ENCODE measurements at places on chromosomes 16 and 17. TPM values are rescaled to one million over a fixed set of nuclear protein-coding genes. Genes with fewer than 3 reads are reported as not detected.
A peak's percentile ranks its signal among the peaks of the same experiment; 100 is the strongest.

- no peak overlapping the region for H3K27ac ChIP-seq
- no peaks in the 10 kb centered on the region for H3K4me1 ChIP-seq
- H3K27me3 ChIP-seq, result no peaks in the 10 kb centered on the region
These were observed 15.0 kb upstream of the KDM6B start for GRCh38 chr17:7818746-7819645.

ATP1B2 gene
- 1.1 TPM for total RNA-seq

GRCh38 chr16:15782573-15783365 lies 74.1 kb downstream of the MYH11 start:
- no peaks in the 10 kb centered on the region for H3K36me3 ChIP-seq
- H3K27me3 ChIP-seq, result no peaks in the 10 kb centered on the region
- DNase-seq, result no peak
- no peak overlapping the region for H3K4me3 ChIP-seq

KRTAP3-2 gene
- total RNA-seq, result not detected

- no peaks in the 10 kb centered on the region for H3K27me3 ChIP-seq
- no peak for DNase-seq
- H3K36me3 ChIP-seq, result no peaks in the 10 kb centered on the region
- peaks cover 8% of the 10 kb centered on the region for H3K4me1 ChIP-seq
- no peak overlapping the region for H3K4me3 ChIP-seq
- H3K27ac ChIP-seq, result no peak overlapping the region
These were observed 1.4 kb upstream of the TTLL6 start for GRCh38 chr17:48818361-48818841.

GRCh38 chr17:61400066-61400716 lies 548 bp downstream of the TBX2 start:
- no peak for DNase-seq
- peak overlapping the region; percentile 27 for H3K27ac ChIP-seq
- H3K27me3 ChIP-seq, result peaks cover 4% of the 10 kb centered on the region
- H3K4me3 ChIP-seq, result peak overlapping the region; percentile 87

- peak overlapping the region; percentile 65 for H3K27ac ChIP-seq
- H3K27me3 ChIP-seq, result no peaks in the 10 kb centered on the region
- no peak for DNase-seq
- H3K4me1 ChIP-seq, result peaks cover 23% of the 10 kb centered on the region
- peaks cover 19% of the 10 kb centered on the region for H3K36me3 ChIP-seq
- peak overlapping the region; percentile 89 for H3K4me3 ChIP-seq
These were observed 825 bp downstream of the HEATR6 start for GRCh38 chr17:60077672-60078519.

SGF29 gene
- total RNA-seq, result 17.8 TPM

RNF43 gene
- total RNA-seq, result 32.9 TPM

DNA sequence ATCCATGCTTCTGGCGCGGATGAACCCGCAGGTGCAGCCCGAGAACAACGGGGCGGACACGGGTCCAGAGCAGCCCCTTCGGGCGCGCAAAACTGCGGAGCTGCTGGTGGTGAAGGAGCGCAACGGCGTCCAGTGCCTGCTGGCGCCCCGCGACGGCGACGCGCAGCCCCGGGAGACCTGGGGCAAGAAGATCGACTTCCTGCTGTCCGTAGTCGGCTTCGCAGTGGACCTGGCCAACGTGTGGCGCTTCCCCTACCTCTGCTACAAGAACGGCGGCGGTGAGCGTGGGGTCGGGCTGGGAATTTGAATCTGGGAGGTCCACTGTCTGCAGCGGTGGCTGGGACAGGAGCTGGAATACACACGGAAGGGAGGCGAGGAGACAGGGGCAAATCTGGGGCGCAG lies 904 bp downstream of the SLC6A2 start:
- DNase-seq, result no peak
- H3K27ac ChIP-seq, result no peak overlapping the region
- H3K36me3 ChIP-seq, result no peaks in the 10 kb centered on the region
- peaks cover 81% of the 10 kb centered on the region for H3K27me3 ChIP-seq
- peaks cover 3% of the 10 kb centered on the region for H3K4me1 ChIP-seq
- H3K4me3 ChIP-seq, result no peak overlapping the region

GRCh38 chr17:19311016-19311415 lies 51.5 kb downstream of the B9D1 start:
- H3K4me3 ChIP-seq, result no peak overlapping the region
- H3K27ac ChIP-seq, result peak overlapping the region; percentile 61
- no peak for DNase-seq
- peaks cover 10% of the 10 kb centered on the region for H3K4me1 ChIP-seq
- H3K27me3 ChIP-seq, result no peaks in the 10 kb centered on the region
- H3K36me3 ChIP-seq, result peaks cover 31% of the 10 kb centered on the region

DNA sequence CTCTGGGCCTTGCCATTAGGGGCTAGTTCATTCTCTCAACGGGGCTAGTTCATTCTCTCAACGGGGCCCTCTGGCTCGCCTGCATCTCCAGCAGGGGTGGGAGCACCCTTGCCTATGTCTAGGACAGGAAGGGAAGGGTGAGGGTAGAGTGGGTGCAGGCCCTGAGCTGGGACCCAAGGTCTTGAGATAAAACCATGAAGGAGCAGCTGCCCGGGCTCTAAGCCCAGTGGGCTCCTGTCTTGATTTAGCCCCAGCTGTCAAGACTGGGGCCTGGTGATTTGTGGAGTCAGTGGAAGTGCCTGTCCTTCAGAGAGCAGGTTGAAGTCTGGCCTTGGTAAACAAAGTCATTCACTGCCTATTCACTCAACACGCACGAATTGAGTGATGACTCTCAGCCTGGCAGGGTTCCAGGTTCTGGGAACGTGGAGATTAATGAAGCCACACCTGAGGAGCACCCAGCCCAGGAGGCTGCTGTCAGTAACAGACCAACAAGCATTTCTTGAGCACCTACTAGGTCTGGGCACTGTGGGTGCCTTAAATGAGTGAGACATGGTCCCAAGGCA lies 35.4 kb downstream of the WNT3 start:
- no peak overlapping the region for H3K4me3 ChIP-seq
- no peak overlapping the region for H3K27ac ChIP-seq
- no peaks in the 10 kb centered on the region for H3K4me1 ChIP-seq
- H3K36me3 ChIP-seq, result no peaks in the 10 kb centered on the region

DNA sequence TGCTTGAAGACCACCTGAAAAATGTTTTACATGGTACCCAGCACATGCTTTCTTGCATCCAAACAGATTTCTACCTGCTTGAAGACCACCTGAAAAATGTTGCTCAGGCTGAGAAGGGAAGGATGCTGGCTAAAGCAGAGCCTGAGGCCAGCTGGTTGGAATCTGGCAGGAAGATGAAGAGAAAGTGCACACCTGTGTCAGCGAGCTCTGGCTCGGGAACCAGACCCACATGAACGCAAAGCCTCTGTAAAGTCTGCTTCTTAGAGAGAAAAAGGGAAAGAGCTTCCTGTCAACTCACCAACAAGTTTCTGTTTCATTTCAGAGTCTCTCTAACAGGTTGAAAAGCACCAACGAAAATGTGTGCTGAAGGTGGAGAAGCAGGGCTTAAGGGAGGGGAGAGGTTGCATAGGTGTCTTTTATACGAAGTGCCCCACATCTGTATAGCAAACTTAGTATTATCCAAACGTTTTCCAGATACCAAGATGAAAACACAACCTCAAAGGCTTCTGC lies 226.0 kb downstream of the TOX3 start:
- DNase-seq, result no peak
- H3K4me3 ChIP-seq, result no peak overlapping the region
- no peaks in the 10 kb centered on the region for H3K27me3 ChIP-seq
- H3K36me3 ChIP-seq, result no peaks in the 10 kb centered on the region

KLHL10 gene
- not detected for total RNA-seq

DNA sequence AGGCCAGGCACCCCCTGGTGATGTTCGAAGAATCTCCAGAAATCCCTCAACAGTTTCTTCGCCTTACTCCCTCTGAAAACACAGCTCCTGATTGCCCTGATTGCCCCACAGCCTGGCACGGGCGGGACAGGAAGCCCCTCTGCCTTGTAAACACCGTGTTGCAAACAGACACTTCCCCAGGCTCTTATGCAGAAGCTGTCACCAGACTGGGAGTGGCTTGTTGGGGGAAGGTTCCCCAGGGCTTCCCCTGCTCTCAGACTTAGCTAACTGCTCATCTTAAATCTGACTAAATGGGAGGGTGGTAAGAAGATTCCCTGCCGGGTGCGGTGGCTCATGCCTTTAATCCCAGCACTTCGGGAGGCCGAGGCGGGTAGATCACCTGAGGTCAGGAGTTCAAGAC lies 11.2 kb downstream of the PIK3R5 start:
- H3K36me3 ChIP-seq, result no peaks in the 10 kb centered on the region
- DNase-seq, result peak; percentile 29
- no peak overlapping the region for H3K4me3 ChIP-seq
- H3K27me3 ChIP-seq, result no peaks in the 10 kb centered on the region
- H3K4me1 ChIP-seq, result peaks cover 4% of the 10 kb centered on the region

GRCh38 chr17:82828875-82829487 lies 10.8 kb downstream of the ZNF750 start:
- no peaks in the 10 kb centered on the region for H3K27me3 ChIP-seq
- H3K36me3 ChIP-seq, result peaks cover 14% of the 10 kb centered on the region
- H3K4me1 ChIP-seq, result no peaks in the 10 kb centered on the region
- no peak for DNase-seq

DNA sequence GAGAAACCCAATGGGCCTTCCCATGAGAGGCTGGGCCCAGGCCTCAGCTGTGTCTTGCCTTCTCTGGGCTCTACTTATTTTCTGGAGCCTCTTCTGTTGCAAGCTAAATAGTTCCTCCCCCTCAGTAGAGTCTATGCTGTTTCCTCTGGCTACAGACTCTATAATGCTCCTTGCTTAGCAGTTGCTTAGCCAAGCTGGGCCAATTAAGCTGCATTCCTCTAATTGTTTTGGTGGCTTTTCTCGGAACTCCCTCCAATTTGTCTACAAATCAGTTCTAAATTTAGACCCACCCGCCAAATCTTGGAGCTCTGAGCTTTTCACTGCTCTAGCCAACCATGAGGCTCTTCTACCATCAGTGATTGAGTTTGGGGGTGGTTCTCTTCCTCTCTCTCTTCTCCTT lies 302.7 kb upstream of the ASIC2 start:
- DNase-seq, result no peak
- H3K4me3 ChIP-seq, result no peak overlapping the region
- H3K4me1 ChIP-seq, result no peaks in the 10 kb centered on the region
- H3K36me3 ChIP-seq, result no peaks in the 10 kb centered on the region

C16orf54 gene
- 3.1 TPM for total RNA-seq

- H3K36me3 ChIP-seq, result no peaks in the 10 kb centered on the region
- no peak overlapping the region for H3K27ac ChIP-seq
- no peak for DNase-seq
- H3K4me3 ChIP-seq, result no peak overlapping the region
- no peaks in the 10 kb centered on the region for H3K27me3 ChIP-seq
These were observed 126.9 kb downstream of the MRTFB start for GRCh38 chr16:14198012-14198411.

FBXW10 gene
- 0.58 TPM for total RNA-seq

USP43 gene
- 9.8 TPM for total RNA-seq

GRCh38 chr17:78789149-78789662 lies 7.1 kb upstream of the CYTH1 start:
- DNase-seq, result no peak
- peaks cover 8% of the 10 kb centered on the region for H3K36me3 ChIP-seq
- H3K27ac ChIP-seq, result no peak overlapping the region
- peaks cover 30% of the 10 kb centered on the region for H3K4me1 ChIP-seq
- H3K27me3 ChIP-seq, result no peaks in the 10 kb centered on the region

GRCh38 chr16:27326738-27327585 lies 13.2 kb downstream of the IL4R start:
- no peaks in the 10 kb centered on the region for H3K27me3 ChIP-seq
- H3K4me3 ChIP-seq, result no peak overlapping the region
- H3K4me1 ChIP-seq, result peaks cover 39% of the 10 kb centered on the region
- H3K36me3 ChIP-seq, result no peaks in the 10 kb centered on the region
- peak overlapping the region; percentile 69 for H3K27ac ChIP-seq

DNA sequence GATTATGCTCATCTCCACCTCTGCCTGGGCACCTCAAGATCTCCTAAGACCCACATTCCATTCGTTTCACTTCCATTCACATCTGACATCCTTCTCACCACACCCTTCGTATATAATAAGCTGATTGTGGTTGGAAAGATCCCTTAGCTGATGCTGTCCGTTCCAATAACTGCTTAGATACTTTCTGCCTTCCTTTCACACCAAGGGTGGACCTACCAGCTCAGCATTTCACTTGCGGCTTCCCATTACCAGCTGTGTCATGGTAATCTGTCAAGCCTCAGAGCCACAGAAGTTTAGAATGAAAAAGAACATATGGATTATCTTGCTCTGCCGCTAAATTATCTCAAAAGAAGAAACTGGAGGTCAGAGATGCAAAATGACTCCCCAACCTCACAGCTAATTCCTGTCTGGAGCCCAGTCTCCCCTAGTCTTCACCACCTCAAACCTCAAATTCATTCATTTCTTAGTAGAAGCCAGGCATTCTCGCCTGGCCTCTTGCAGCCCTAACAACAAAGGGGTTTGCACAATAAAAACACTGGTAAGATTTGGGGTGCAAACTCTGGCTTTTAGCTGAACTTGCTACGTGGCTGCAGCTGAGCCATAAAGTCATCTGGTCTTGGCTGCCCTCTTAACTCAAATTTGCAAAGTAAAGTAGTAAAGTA lies 182.8 kb upstream of the HS3ST3A1 start:
- DNase-seq, result peak; percentile 82
- H3K27ac ChIP-seq, result no peak overlapping the region
- H3K27me3 ChIP-seq, result no peaks in the 10 kb centered on the region
- no peaks in the 10 kb centered on the region for H3K36me3 ChIP-seq
- no peaks in the 10 kb centered on the region for H3K4me1 ChIP-seq

GRCh38 chr16:77943801-77944200 lies 78.5 kb upstream of the CLEC3A start:
- H3K4me1 ChIP-seq, result no peaks in the 10 kb centered on the region
- DNase-seq, result no peak
- H3K27ac ChIP-seq, result no peak overlapping the region
- no peaks in the 10 kb centered on the region for H3K36me3 ChIP-seq

CCL16 gene
- 0.18 TPM for total RNA-seq

GRCh38 chr17:11302401-11303186 lies 61.6 kb downstream of the SHISA6 start:
- no peak overlapping the region for H3K4me3 ChIP-seq
- no peak for DNase-seq
- H3K27ac ChIP-seq, result no peak overlapping the region
- H3K4me1 ChIP-seq, result no peaks in the 10 kb centered on the region

SIAH1 gene
- total RNA-seq, result 53.2 TPM

SULT1A1 gene
- 37.3 TPM for total RNA-seq

SCGB1C2 gene
- not detected for total RNA-seq

PIK3R6 gene
- 3.0 TPM for total RNA-seq

DNA sequence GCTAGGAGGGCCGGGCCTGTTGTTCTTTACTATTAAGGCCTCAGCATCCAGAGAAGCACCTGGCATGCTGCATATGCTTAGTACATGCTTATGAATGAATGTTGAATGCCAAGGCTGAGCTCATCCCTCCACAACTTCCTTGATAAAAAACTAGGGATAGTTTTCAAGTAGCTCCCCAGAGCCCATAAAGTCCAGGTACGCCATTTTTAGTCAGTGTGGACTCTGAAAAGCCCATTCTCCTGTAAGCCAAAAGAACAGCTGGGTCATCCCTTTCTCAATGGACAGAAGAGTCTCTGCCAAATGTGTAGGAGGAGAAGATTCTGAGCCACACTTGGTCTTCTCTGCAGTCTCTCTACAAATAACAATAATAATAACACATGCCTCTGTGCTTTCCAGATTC lies 8.9 kb upstream of the ITGB3 start:
- DNase-seq, result no peak
- H3K27ac ChIP-seq, result no peak overlapping the region
- no peaks in the 10 kb centered on the region for H3K27me3 ChIP-seq
- H3K36me3 ChIP-seq, result no peaks in the 10 kb centered on the region

GRCh38 chr16:391885-392335 lies 5.1 kb upstream of the NME4 start:
- no peaks in the 10 kb centered on the region for H3K4me1 ChIP-seq
- no peak overlapping the region for H3K27ac ChIP-seq
- H3K4me3 ChIP-seq, result no peak overlapping the region
- peak; percentile 62 for DNase-seq
- H3K36me3 ChIP-seq, result no peaks in the 10 kb centered on the region

C17orf78 gene
- not detected for total RNA-seq

All from lung (tissue), 17 donors.